Lower lobe of right lung (tissue), 2 donors: ENCODE measurements at places on chromosomes 2 and 18. TPM values are rescaled to one million over a fixed set of nuclear protein-coding genes. Genes with fewer than 3 reads are reported as not detected.

REG3A gene
- total RNA-seq: not detected

DNA sequence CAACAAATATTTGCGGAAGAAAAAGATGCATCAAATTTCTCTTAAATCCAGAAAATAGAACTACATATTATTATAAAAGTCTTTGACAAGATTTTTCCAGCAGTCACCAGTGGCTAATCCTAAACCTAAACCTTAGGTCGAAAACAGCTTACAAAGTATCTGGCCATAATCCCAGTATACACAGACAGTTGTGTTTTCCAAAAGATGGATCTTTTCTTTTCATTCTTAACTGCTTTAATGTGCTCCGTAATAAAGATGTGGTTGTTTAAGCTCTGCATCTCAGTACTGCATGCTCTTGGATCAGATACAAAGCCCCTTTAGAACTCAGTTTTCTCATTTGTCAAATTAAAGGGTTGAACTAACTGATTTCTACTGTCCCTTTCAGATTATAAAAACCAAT is 247.8 kb downstream of the TXNL1 start:
- no peaks in the 10 kb centered on the region for H3K36me3 ChIP-seq
- no peaks in the 10 kb centered on the region for H3K4me1 ChIP-seq
- H3K4me3 ChIP-seq: no peak overlapping the region
- no peak for DNase-seq
- no peak overlapping the region for H3K27ac ChIP-seq

TCF23 gene
- total RNA-seq: 1.2 TPM

GALNT13 gene
- total RNA-seq: 2.4 TPM

AQP12A gene
- not detected for total RNA-seq

MYO3B gene
- total RNA-seq: not detected

- H3K4me1 ChIP-seq: peaks cover 41% of the 10 kb centered on the region
- peaks cover 15% of the 10 kb centered on the region for H3K36me3 ChIP-seq
- H3K4me3 ChIP-seq: peak overlapping the region; percentile 99
- peak overlapping the region; percentile 100 for H3K27ac ChIP-seq
- no peaks in the 10 kb centered on the region for H3K27me3 ChIP-seq
Measured at GRCh38 chr2:218396688-218397462, 2.8 kb upstream of the CTDSP1 start.

DNA sequence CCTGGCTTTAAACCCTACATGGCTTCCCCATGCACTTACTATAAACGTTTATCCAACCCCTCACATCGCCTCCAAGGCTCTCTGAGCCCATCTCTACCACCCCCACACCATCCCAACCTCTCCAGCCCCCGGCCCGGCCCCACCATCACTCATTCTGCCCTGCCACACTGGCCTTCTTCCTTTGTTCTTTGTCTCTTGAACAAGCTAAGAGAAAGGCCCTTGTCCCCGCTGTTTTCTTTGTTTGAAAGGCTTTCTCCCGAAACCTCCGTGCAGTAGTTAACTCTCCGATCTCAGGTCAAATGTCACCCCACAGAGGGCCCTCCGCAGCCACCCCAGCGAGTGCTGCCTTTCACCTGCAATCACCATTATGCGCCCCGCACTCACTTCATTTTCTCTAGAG is 100.4 kb downstream of the AFF3 start:
- peaks cover 2% of the 10 kb centered on the region for H3K4me1 ChIP-seq
- no peaks in the 10 kb centered on the region for H3K36me3 ChIP-seq
- no peaks in the 10 kb centered on the region for H3K27me3 ChIP-seq
- H3K27ac ChIP-seq: no peak overlapping the region
- no peak for DNase-seq
